ENCODE measurements at places on chromosomes 5 and 9.

GRCh38 chr9:96565671-96566497, 53.8 kb downstream of the CDC14B start:
- DNase-seq, result peak; percentile 57

DNA sequence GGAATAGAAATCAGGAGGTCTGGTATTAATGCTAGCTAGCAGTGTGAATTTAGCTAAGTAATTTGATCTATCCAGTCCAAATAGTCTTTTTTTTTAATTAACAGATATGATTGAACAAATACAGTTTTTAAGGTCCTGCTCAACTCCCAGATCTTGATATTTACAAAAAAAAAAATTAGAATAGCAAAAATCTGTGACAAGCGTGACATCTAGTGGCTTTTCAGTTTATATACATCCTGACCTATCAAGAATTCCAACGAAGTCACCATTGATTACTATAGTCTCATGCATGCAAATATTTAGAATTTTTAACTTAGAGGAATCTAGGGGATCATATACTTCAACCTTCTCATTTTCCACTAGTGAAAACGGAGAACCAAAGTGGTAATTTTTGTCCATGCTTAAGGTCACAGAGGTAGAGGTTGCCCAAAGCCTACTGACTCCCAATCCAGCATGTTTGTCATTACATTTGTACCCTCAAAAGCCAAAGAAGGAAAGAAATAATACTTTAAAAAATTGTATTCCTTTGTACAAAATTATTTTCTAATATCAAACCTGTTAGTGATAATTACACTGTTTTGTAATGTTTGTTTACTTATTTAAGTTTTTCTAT, 17.6 kb upstream of the TARS1 start:
- peak; percentile 28 for DNase-seq

DNA sequence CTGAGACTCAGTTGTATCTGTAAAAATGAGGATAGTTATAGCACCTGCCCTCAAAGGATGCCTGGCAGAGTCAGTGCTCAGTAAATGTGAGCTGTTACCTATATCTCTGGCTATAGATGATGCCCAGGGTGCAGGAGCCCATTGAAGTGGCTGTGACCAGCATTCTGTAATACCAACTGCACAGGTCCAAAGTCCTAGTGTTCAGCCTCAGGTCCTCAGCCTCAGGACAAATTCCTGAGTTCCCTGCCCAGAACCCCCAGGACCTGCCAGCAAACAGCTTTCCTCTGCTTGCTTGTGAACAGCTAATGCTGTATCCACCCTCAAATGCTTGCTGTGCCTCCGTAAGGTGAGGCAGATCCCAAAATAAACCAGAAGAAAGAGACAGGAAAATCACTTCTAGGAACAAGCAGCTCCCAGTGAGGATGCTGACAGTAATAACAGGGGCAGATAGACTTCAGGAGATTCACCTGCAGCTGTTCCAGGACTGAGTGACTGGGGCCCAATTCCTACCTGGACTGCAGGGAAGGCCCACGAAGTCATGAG, 80.8 kb downstream of the SIL1 start:
- no peak for DNase-seq

GRCh38 chr9:91395553-91396471, 27.8 kb downstream of the NFIL3 start:
- DNase-seq, result peak; percentile 85

GRCh38 chr5:91280362-91281269, 102.5 kb downstream of the ARRDC3 start:
- DNase-seq, result peak; percentile 99

DNA sequence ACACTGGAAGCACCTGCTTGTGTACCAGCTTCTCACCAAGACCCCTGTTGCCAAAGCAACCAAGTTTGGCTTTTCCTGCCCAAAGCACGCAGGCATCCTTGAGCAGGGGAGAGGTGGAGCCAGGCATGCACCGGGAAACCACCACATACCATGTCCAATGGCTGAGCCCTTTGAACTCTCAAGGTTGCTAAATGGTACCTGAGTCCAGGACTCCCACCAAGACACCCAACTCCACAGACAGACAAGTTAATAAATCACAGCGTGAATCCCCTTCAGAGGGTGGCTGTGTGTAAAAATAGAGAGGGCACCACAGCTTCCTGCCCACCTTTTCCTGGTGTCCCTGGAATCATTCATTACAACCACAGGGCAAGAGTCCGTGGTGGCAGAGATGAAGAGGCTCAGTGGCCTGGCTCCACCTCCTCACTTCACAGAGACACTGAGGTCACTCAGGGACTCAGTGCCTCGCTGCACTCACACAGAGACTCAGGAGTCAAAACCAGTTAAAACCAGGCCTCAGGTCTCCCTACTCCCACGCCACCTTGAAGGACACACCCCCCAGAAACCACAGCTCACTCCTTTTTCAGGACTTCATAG, 143.7 kb downstream of the C5orf15 start:
- no peak for DNase-seq

- no peak for DNase-seq
These were observed 16.9 kb upstream of the ECPAS start for GRCh38 chr9:111501005-111501562.
